ENCODE measurements at places on chromosomes 3 and 15. TPM values are rescaled to one million over a fixed set of nuclear protein-coding genes. Genes with fewer than 3 reads are reported as not detected.

The CMTM8 gene
- total RNA-seq = 4.0 TPM

The SNTN gene
- total RNA-seq = not detected

GRCh38 chr3:195769551-195769950, 42.2 kb downstream of the MUC4 start:
- H3K27ac ChIP-seq = no peak overlapping the region
- no peaks in the 10 kb centered on the region for H3K4me1 ChIP-seq
- 0 out of 3 replicates have a peak, but pooled peaks cover 2% of the 10 kb centered on the region for H3K36me3 ChIP-seq
- DNase-seq = no peak
- H3K27me3 ChIP-seq = no peaks in the 10 kb centered on the region

DNA sequence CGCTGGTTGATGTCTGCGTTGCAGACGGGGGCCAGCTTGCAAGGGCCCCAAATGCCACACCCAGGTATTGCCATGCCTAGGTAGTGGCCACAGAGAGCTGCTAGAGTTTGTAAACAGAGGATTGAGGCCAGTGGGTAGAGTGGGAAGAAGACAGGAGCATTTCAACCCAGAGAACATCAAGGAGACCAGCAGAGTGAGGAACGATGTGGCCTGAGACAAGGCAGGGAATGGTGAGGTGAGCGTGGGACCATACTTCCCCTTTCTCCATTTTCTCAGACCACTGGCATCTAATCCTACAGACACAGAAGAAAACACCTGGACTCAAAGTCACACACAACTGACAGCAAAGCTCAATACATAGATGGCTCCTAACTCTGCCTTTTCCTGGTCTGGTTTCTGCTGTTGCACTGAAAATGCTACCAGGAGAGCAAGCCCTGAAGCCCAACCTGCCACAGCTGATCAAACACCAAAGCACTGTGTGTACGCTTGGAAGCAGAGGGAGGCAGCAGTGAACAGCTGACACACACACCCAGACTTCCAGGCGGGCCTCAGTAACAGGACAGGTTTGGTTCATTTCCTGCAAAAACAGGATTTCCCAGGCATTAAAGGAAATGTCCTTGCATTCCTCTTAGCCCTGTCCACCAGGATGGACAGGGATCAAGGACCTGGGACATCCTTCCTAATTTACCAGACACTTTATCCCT, 1.6 kb downstream of the FAM174B start:
- H3K27ac ChIP-seq = no peak overlapping the region
- peaks cover 4% of the 10 kb centered on the region for H3K4me1 ChIP-seq
- no peaks in the 10 kb centered on the region for H3K27me3 ChIP-seq
- H3K36me3 ChIP-seq = peaks cover 29% of the 10 kb centered on the region

GRCh38 chr3:66354001-66354400, 133.2 kb downstream of the SLC25A26 start:
- no peak overlapping the region for H3K27ac ChIP-seq
- H3K27me3 ChIP-seq = no peaks in the 10 kb centered on the region
- no peak overlapping the region for H3K4me3 ChIP-seq
- no peaks in the 10 kb centered on the region for H3K36me3 ChIP-seq

DNA sequence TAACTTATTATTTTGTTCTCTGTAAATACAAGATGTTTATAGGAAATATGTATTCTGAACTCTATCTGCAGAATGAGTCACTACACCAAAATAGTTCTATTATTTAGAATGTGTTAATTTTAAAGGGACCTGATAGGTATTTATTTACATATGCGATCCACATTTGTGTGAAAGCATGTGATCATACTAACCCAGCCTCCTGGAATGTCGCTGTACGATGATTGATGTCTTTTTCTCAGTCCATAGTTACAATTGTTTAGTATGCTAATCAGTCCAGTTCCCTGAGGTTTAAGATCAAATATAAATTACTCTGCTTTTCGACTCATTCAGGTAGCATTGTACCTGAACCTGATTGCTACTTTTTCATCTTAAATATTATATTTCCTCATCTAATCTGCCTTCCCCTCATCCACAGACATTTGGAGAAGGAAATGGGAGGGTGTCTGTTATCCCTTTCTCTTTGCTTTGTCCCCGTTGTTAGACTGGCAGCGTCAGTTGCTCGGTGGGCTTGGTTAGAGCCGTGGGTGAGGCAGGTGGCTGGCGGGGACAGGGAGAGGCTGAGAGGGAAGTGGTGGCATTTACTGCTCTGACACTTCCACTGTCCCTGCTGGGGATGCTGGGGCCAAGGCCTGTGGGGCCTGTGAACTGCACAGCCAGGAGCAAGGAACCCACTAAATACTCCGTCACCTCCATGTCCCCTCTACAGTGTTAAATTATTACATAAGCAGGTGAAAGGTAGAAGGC, 27.8 kb upstream of the NR2E3 start:
- DNase-seq = no peak
- H3K27ac ChIP-seq = no peak overlapping the region
- H3K4me1 ChIP-seq = no peaks in the 10 kb centered on the region
- no peaks in the 10 kb centered on the region for H3K36me3 ChIP-seq
- no peaks in the 10 kb centered on the region for H3K27me3 ChIP-seq
- no peak overlapping the region for H3K4me3 ChIP-seq

Data from H9 (cell line).